ENCODE measurements at places on chromosomes 1 and 21. TPM values are rescaled to one million over a fixed set of nuclear protein-coding genes. Genes with fewer than 3 reads are reported as not detected.

The KCNK1 gene
- total RNA-seq = 10.8 TPM

The TLR5 gene
- total RNA-seq = 0.94 TPM

The MANEAL gene
- total RNA-seq = 4.8 TPM

The KMO gene
- total RNA-seq = not detected

The ARHGEF10L gene
- 39.6 TPM for total RNA-seq

The YOD1 gene
- total RNA-seq = 11.8 TPM

The DRAXIN gene
- 17.6 TPM for total RNA-seq

The ZNF648 gene
- total RNA-seq = 0.23 TPM

The CYP4A22 gene
- not detected for total RNA-seq

GRCh38 chr1:68047659-68048026, 2.8 kb downstream of the DIRAS3 start:
- no peaks in the 10 kb centered on the region for H3K27me3 ChIP-seq
- DNase-seq = no peak
- H3K27ac ChIP-seq = no peak overlapping the region
- no peak overlapping the region for H3K4me3 ChIP-seq
- H3K36me3 ChIP-seq = no peaks in the 10 kb centered on the region

DNA sequence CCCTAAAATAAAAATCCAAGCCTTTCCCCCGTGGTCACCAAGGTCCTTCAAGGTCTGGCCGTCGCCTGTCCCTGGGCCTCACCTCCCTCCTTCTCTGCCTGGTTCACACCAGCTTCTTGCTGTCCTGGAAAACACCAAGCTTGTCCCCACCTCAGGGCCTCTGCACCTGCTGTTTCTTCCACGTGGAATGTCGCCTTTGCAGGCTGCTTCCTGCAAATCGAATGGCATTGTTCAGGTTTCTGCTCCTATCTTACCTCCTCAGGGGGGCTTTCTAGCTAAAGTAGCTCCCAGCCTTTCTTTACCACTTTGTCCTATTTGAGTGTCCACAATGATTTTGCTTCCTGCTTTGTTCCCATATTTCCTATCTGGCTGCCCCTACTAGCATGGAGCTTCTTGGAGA, 3.3 kb upstream of the CASZ1 start:
- H3K4me1 ChIP-seq = peaks cover 4% of the 10 kb centered on the region
- peaks cover 12% of the 10 kb centered on the region for H3K27me3 ChIP-seq
- no peak for DNase-seq

DNA sequence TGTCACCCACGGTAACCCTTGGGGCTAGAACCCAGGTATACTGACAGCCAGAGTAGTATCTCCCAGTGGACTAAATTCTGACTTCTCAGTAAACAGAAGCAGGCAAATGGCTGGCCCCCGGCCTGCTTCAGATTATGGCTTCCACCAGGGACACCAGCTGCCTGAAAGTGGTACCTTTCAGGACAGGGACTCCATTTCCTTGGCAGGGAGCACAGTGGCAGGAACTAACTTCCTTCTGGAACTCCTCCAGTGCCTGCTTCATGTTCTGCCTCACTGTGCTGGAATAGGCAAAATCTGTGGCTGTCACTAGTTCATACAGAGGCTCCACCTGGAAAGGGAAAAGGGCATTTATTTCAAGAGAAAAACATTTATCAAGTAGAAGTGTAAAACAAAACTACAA, 32.7 kb downstream of the C8B start:
- no peaks in the 10 kb centered on the region for H3K27me3 ChIP-seq
- no peaks in the 10 kb centered on the region for H3K4me1 ChIP-seq
- no peak overlapping the region for H3K27ac ChIP-seq
- DNase-seq = no peak

DNA sequence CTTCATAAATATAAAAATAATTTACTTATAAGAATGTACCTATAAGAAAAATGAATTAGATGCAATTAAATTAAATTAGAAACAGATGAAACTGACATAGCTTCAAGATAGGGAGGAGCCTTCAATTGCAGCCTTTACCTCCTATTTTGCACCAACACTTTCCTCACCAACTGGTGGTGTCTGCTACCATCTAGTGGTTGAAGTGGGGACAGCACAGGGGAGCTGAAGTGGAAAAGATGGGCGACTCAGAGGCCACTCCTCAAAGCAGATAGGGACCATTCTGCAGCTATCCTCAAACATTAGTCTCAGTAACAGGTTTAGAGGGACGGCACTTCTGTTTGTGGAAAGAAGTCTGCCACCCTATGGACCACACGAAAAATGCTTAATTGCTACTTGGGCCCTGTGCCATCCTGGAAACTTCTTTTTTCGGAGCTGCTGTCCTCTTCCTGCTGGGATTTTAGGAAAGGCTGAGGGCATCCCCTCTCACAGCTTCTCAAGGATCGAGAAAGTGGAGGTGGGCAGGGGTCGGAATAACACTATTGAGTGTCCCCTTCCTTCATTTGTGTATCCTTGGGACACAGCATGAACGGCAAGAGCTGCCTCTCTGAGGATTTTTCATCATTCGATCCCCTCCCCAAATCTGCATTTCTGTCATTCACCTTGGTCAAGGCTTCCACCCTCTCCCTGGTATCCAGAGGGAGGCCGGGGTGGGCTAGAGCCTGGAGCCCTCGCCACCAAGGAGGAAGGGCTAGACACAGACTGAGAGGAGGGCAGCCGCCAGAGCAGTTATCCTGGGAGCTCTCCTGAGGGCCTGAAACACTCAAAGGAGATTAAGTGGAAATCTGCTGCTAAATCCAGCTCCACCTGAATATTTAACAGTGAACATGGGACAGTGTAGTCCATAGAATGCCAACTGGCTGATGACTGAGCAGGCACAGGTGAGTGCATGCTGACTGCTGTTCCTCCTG, 9.6 kb downstream of the PROK1 start:
- DNase-seq = no peak
- H3K27me3 ChIP-seq = no peaks in the 10 kb centered on the region
- H3K4me3 ChIP-seq = no peak overlapping the region

GRCh38 chr1:204126956-204127355, 24.9 kb downstream of the ETNK2 start:
- peaks cover 38% of the 10 kb centered on the region for H3K36me3 ChIP-seq
- H3K4me1 ChIP-seq = peaks cover 11% of the 10 kb centered on the region
- H3K27me3 ChIP-seq = no peaks in the 10 kb centered on the region
- DNase-seq = no peak
- H3K4me3 ChIP-seq = no peak overlapping the region

GRCh38 chr1:37090671-37091070, 56.4 kb upstream of the GRIK3 start:
- H3K36me3 ChIP-seq = no peaks in the 10 kb centered on the region
- no peak for DNase-seq
- no peaks in the 10 kb centered on the region for H3K4me1 ChIP-seq
- H3K4me3 ChIP-seq = no peak overlapping the region
- no peak overlapping the region for H3K27ac ChIP-seq

All from H1 (cell line).